ENCODE measurements at places on chromosomes 2 and 18.
A peak's percentile ranks its signal among the peaks of the same experiment; 100 is the strongest.

- DNase-seq, result no peak
These were observed 151.1 kb downstream of the SMAD2 start for GRCh38 chr18:47779381-47779780.

DNA sequence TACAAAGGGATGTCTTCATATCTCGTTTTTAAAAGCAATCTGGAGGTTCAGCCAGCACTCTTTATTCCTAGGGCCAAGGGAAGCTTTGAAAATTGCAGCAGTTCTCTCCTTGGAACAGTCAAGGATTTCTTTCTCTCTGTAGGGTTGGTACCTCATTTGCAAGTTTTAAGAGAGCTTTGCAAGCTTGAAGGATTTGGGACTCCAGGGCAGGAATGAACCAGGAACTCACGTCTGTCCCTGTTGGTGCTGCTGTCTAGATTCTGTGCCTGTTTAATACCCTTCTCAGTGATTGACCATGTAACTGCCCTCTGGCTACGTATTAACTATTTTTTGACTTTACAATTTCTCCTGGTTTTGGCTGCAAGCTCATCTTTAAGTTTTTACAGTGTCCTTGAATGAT lies 262.5 kb upstream of the ST6GAL2 start:
- no peak for DNase-seq

DNA sequence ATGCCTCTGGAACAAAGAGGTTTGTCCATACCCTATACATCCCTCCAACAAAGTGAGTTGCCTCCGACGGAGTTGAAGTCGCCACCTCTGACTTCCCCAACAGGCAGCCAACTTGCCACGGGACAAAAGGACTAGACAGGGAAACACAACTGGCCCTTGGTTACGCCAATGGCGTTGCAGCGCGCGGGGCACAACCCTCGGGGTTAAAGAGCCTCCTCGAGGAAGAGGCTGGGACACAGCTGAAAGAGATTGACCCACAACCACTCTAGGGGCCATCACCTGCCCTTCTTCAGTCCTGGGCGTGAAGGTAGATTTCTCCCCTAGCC lies 545 bp downstream of the GTF3C2 start:
- peak; percentile 74 for DNase-seq

DNA sequence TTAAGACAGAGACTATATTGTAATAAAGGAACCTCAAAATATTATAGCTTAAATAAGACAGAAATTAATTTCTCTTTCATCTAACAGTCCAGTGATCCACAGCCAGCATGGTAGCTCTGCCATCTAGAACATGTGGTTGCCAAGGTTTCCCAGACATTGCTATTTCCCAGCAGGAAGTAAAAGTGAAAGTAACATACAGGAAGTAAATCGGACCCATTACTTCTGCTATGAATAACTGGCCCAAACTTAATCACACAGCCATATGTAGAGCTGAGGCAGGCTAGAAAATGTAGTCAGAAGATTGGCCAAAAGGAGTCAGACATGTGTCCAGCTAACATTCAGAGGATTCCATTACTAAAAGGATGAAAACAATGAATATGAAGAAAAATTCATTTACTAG lies 71.0 kb downstream of the NOL4 start:
- peak; percentile 2 for DNase-seq

DNA sequence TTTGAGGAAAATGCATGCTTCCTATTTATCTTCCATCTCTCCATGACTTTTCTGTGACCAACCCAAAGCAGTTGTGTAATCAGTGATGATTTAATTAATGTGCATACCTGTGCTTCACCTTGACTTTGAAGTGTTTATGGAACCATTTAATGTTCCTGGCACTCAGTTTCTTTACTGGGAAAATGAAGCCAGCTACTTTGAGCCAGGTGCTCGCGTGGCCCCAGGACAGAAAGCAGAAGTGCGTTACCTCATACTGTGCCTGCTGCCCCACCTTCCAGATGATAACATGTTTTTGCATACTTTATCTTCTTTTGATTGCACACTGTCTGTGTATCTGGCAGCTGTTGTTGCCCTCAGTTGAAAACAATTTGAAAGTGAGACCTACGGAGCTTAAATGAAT lies 61.3 kb downstream of the PMAIP1 start:
- DNase-seq, result no peak

DNA sequence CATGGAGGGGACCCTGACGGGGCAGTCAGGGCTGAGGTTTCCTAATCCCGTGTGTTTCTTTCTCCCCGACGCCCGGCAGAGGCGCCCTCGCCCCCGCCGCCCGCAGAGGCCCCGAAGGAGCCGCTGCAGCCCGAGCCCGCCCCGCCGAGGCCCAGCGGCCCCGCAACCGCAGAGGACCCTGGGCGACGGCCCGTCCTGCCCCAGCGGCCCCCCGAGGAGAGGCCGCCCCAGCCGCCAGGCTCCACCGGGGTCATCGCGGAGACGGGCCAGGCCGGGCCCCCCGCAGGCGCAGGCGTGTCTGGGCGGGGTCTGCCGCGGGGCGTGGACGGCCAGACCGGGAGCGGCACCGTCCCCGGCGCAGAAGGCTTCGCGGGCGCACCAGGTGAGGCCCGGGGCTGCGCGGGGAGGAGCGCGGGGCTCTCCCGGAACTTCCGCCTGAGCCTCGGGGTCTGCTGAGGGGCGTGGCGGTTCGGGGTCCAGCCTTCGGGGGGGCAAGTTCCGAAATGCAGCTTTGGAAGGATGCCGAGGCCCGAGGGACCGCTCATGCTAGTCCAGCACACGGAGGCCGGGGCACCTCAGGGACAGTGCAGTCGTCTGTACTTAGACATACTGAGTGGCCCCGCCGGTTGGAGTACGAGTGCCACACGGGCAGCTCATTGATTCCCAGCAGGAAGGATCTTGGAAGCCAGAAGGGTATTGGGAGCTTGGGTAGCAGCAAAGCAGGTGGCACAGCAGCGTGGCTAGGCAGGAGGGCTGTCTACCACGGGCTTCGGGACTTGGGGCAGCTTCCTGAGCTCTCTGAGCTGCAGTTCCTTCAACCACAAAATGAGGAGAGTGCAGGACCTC lies 60.1 kb downstream of the EMILIN2 start:
- DNase-seq, result no peak

- DNase-seq, result no peak
These were observed 73.3 kb upstream of the NT5C1B start for GRCh38 chr2:18662689-18663088.

GRCh38 chr2:225650041-225650440 lies 250.5 kb downstream of the NYAP2 start:
- no peak for DNase-seq

DNA sequence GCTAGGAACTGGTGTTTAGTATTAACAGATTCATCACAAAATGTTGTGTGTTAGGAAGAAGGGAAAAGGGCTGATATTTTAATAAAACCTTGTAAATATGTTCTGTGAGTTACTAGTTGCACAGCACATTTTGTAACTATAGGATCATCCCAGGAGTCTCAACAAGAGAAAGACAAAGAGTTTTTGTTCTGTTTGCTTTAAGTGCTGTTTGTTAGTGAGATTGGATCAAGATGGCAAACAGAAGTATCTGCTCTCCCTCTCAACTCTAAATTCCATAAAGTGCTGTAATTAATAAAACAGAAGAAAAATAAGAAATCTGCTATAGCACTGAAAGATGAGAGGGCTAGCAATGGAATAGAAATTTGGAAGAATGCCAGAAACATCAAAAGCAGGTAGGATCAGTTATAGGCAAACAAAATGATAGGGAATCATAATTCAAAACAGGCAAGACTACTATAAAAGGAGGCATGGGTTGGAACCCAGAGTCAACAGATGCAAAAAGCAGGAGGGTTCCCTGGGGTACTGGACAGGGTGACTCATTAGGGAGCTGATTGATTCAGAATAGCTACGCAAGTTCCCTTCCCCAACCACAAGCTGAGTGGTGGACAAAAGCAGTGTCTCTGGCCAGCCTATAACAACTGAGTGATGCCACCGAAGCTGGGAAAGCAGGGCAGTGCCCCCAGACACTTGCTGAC lies 75.8 kb downstream of the DYNC1I2 start:
- no peak for DNase-seq

- DNase-seq, result no peak
These were observed 34.9 kb downstream of the G6PC2 start for GRCh38 chr2:168935810-168936581.

DNA sequence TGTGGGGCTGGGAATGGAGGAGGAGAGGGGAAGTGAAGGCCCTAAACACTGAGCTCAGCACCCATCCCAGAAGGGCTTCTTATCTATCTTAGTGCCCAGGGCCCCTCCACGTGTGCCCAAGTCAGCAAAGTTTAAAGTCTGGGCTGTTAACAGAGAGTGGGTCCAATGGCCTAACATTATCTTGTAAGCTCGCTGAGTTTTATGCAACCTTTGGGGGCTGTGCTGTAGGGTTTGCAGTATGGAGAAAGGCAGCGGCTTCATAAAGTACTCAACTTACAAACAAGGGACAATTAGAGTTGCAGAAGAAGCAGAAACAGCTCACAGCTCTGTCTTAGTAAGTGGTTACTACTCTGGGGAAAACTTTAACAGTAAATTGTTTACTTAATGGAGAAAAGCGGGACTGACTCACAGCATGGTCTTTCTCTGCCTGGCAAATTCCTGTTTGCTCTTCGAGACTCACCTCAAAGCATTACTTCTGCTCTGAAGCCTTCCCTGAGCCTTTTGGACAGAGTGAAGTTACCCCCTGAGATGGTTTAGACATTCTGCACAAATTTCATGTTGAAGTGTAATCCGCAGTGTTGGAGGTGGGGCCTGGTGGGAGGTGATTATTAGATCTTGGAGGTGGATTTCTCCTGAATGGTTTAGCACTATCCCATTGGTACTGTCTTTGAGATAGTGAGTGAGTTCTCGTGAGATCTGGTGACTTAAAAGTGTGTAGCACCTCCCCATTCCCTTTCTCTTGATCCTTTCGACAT lies 9.0 kb downstream of the ENOSF1 start:
- no peak for DNase-seq

GRCh38 chr2:224369028-224369632 lies 32.8 kb downstream of the FAM124B start:
- DNase-seq, result peak; percentile 47

- no peak for DNase-seq
These were observed 75.3 kb downstream of the LRRFIP1 start for GRCh38 chr2:237702441-237703391.

GRCh38 chr2:183229386-183229785 lies 105.1 kb downstream of the NUP35 start:
- DNase-seq, result no peak

- no peak for DNase-seq
These were observed 2.3 kb upstream of the ALPP start for GRCh38 chr2:232376260-232376659.

GRCh38 chr18:57898506-57899124 lies 95.5 kb upstream of the ATP8B1 start:
- no peak for DNase-seq

GRCh38 chr2:176814740-176815367 lies 397.7 kb upstream of the HNRNPA3 start:
- DNase-seq, result peak; percentile 54

- DNase-seq, result no peak
These were observed 10.8 kb upstream of the NR4A2 start for GRCh38 chr2:156343096-156343939.

DNA sequence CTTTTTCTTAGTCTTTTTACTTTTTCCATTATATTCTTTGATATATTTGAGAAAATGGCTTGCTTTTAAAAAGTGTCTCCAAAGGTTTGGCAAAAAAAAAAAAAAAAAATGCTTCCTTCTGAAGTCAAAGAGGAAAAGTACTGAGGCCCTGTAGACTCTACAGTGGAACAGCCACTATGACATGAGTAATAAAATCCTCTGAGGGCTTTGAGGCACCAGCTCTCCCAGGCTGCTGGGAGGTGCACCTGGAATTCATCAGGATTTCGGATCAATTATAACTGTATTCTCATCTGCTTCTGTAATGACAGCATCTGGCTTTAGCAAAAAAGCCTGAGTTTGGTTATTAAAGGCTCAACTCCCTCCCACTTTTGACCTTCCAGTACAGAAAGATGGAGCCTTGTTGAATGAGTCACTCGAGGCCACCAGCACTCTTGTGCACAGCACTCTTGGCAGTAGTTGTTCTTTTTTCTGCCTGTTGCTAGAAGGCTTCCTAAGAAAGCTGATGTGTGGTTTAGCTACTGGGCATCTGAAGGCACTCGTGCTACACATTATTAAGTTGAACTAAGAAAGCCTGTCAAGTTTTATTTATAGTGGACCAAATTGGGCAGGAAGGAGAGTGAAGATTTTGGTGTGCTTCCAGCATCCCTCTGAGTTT lies 131.3 kb downstream of the PRPF40A start:
- DNase-seq, result peak; percentile 36

DNA sequence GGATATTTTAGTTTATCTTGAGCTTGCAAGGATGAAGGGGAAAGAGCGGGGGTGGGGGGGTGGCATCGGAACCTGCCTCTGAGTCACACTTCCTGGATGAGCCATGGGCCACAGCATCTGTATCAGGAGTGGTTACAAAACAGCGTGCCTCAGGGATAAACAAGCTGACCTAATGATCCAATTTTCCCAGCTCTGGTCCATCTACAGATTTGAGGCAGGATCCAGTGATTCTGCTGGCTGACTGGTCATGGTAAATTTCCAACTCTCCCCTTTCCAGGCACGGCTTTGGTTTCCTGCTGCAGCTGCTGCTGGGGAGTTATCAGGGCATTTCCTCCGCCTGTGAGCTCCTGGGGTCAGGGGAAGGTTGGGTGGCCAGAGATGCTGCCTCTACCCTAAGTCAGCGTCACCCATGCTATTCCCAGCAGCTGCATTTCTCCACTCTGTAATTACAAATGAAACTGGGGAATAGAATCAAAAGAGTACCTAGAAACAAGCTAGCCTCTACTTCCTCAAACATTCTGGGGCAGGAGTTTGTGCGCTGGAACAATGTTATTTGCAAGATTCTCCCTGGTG lies 4.7 kb upstream of the HPCAL1 start:
- DNase-seq, result peak; percentile 92

DNA sequence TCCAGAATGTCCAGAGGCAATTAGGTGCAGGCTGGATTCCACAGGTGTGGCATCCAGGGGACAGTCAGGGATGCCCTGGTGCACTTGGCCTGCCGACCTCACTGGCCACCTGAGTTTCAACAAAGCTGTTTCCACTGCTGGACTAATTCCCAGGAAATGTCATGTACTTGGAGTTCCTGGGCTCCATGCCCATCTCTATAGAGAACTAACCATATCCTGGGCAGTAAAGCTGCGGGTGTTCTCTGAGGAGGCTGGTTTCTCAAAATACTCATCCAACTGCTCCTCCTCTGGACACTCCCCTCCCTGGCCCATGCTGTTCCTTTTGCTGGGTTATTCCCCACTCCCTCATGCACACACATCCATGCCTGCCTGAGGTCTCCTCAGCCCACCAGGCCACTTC lies 161.9 kb upstream of the SKOR2 start:
- no peak for DNase-seq

GRCh38 chr2:4499316-4500030 lies 796.1 kb downstream of the DCDC2C start:
- DNase-seq, result peak; percentile 6

DNA sequence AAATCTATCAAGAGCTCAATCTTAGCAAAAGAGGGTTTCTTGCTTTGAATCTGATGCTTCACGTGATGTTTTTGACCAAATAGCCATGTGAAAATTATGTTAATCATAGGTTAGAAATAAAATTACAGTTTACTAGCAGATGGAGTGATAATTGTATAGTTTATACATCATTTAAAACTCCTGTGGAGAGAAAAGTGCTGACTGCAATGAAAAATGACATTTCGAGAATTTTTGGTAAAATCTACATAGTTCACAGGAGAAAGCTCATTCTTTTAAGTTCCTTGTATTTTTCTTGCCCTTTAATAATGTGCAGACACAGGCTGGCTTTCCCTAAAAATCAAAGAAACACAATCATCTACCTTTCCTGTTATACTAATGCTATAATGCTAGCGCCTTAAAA lies 33.2 kb downstream of the RBKS start:
- no peak for DNase-seq
